ENCODE measurements at places on chromosomes 2 and 18. TPM values are rescaled to one million over a fixed set of nuclear protein-coding genes. Genes with fewer than 3 reads are reported as not detected.

- no peaks in the 10 kb centered on the region for H3K27me3 ChIP-seq
- H3K4me1 ChIP-seq: no peaks in the 10 kb centered on the region
- H3K27ac ChIP-seq: no peak overlapping the region
- no peak overlapping the region for H3K4me3 ChIP-seq
- DNase-seq: no peak
Measured at GRCh38 chr2:75587954-75588587, 27.3 kb upstream of the EVA1A start.

- no peak for DNase-seq
- no peaks in the 10 kb centered on the region for H3K27me3 ChIP-seq
- H3K4me1 ChIP-seq: no peaks in the 10 kb centered on the region
- no peaks in the 10 kb centered on the region for H3K36me3 ChIP-seq
- H3K4me3 ChIP-seq: no peak overlapping the region
- no peak overlapping the region for H3K27ac ChIP-seq
Measured at GRCh38 chr2:231421051-231421580, 25.6 kb downstream of the B3GNT7 start.

DNA sequence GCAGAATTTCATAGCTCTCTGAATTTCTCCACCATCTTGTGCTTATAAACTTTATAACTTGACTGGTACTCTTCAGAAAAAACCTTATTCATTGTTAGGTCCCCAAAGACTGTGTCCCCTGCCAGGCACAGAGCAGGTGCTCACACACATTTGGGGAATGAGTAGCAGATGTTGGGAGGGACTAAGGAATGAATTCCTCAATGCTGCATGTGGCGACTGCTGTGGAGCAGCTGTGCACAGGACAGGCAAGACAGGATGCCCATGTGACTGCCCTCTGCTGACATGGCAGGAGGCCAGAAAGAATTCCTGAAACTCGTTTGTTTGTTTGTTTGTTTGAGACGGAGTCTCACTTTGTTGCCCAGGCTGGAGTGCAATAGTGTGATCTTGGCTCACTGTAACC is 122.3 kb upstream of the ITGA6 start:
- DNase-seq: no peak
- no peaks in the 10 kb centered on the region for H3K27me3 ChIP-seq
- H3K4me3 ChIP-seq: no peak overlapping the region
- H3K36me3 ChIP-seq: no peaks in the 10 kb centered on the region
- no peaks in the 10 kb centered on the region for H3K4me1 ChIP-seq

DNA sequence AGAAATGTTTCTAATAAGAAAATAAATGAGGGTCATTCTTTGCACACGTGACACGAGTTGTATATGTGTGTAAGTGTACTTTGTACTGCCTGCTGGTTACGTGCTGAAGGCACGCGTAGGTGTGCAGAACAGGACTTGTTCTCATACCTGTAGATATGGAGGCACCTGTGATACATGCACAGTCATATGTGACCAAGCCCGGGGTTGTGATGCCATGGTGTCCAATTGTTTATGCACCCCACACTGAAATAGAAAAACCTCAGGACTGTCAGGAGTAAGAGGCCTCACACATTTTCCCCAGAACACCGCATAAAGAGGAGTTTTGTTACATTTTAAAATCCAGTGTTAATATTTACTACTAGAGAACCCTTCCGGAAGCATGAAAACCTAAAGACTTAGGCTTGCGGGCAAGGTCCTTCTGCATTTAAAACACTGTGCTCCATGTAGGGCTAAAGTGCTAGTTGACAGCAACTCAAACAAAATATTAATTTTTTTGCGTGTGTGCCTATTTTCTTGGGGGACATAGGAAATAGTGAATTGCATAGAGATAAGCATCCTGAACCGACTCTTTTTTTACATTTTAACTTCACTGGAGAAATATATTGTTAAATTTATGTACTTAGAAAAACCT is 9.3 kb downstream of the TSHZ1 start:
- DNase-seq: no peak
- H3K36me3 ChIP-seq: no peaks in the 10 kb centered on the region
- no peak overlapping the region for H3K4me3 ChIP-seq
- no peaks in the 10 kb centered on the region for H3K4me1 ChIP-seq

GATA6 gene
- polyA plus RNA-seq: not detected

BCL11A gene
- polyA plus RNA-seq: 12.2 TPM

Measured in H1 (cell line).